Ureter (tissue), 1 donor: ENCODE measurements at places on chromosomes 2 and 18. TPM values are rescaled to one million over a fixed set of nuclear protein-coding genes. Genes with fewer than 3 reads are reported as not detected.

Gene DSC3
- 5.7 TPM for total RNA-seq

Gene CSRNP3
- total RNA-seq, result 6.4 TPM

Gene VSNL1
- total RNA-seq, result 0.39 TPM

Gene ZSWIM2
- total RNA-seq, result not detected

Gene ACMSD
- not detected for total RNA-seq

Gene SLC30A3
- total RNA-seq, result not detected

Gene CLEC4F
- 1.2 TPM for total RNA-seq

Gene SERPINB10
- not detected for total RNA-seq

Gene DSG4
- total RNA-seq, result not detected
